MM.1S (cell line): ENCODE measurements at places on chromosomes 5 and 9.

DNA sequence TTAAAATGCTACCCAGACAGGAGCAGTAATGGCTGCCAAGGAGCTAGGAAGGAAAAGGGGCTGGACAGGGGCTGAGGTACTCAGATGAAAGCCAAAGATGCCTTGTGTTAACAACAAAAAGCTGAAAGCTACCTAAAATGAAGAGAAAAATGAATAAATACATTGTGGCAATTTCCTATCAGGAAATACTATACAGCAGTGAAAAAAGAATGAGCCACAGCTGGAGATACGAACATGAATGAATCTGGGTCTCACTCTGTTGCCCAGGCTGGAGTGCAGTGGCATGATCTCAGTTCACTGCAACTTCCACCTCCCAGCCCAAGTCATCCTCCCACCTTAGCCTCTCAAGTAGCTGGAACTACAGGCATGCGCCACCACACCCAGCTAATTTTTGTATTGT, 6.3 kb downstream of the TNIP1 start:
- H3K36me3 ChIP-seq: no peaks in the 10 kb centered on the region
- no peak overlapping the region for H3K27ac ChIP-seq
- H3K4me1 ChIP-seq: peaks cover under 1% of the 10 kb centered on the region
- no peak overlapping the region for H3K4me3 ChIP-seq
- no peaks in the 10 kb centered on the region for H3K27me3 ChIP-seq
- no peak for DNase-seq

- H3K27ac ChIP-seq: no peak overlapping the region
- no peak for DNase-seq
Observed at GRCh38 chr5:113488645-113489184, 462 bp upstream of the MCC start.

GRCh38 chr5:174844971-174845370, 120.6 kb downstream of the MSX2 start:
- H3K27me3 ChIP-seq: no peaks in the 10 kb centered on the region
- no peaks in the 10 kb centered on the region for H3K36me3 ChIP-seq
- no peak overlapping the region for H3K4me3 ChIP-seq
- no peaks in the 10 kb centered on the region for H3K4me1 ChIP-seq
- no peak overlapping the region for H3K27ac ChIP-seq

DNA sequence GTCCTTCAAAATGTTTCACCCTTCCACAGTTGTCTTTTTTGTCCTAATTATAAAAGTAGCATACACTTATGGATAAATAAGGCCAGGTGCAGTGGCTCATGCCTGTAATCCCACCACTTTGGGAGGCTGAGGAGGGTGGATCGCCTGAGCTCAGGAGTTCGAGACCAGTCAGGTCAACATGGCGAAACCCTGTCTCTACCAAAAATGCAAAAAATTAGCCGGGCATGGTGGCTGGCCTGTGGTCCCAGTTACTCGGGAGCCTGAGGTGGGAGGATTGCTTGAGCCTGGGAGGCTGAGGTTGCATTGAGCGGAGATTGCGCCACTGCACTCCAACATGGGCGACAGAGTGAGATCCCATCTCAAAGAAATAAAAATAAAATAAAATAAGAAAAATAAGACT, 1.6 kb downstream of the C5orf52 start:
- H3K27ac ChIP-seq: no peak overlapping the region
- H3K4me3 ChIP-seq: no peak overlapping the region
- no peaks in the 10 kb centered on the region for H3K36me3 ChIP-seq
- DNase-seq: no peak
- no peaks in the 10 kb centered on the region for H3K4me1 ChIP-seq
- H3K27me3 ChIP-seq: peaks cover 11% of the 10 kb centered on the region; the same call in 1 of the 2 replicates

- no peak overlapping the region for H3K4me3 ChIP-seq
- H3K27ac ChIP-seq: no peak overlapping the region
- no peaks in the 10 kb centered on the region for H3K27me3 ChIP-seq
Observed at GRCh38 chr9:123399803-123400378, 43.9 kb downstream of the CRB2 start.

DNA sequence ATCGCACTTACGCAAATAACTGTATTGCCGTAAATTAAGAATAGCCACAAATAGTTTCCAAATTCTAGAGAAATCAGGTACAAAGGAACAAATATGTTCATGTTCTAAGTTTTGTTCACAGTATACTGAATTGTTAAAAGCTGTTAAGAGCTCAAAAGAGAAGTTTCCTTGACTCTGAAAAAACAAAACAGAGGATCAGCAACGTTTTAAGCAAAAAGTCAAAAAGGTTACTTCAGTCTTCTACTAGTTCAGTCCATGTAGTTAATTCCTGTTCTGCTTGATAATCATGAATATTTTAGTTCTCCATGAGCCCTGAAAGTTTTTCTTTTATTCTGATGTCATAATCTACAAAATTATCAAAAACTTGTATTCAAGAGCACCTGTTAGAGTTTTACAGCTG, 128.6 kb upstream of the MAST4 start:
- no peak overlapping the region for H3K27ac ChIP-seq
- no peaks in the 10 kb centered on the region for H3K27me3 ChIP-seq
- no peak for DNase-seq
- H3K36me3 ChIP-seq: no peaks in the 10 kb centered on the region

GRCh38 chr9:11735391-11735790, 957.8 kb upstream of the TYRP1 start:
- no peaks in the 10 kb centered on the region for H3K4me1 ChIP-seq
- H3K4me3 ChIP-seq: no peak overlapping the region
- no peak for DNase-seq
- no peaks in the 10 kb centered on the region for H3K27me3 ChIP-seq

DNA sequence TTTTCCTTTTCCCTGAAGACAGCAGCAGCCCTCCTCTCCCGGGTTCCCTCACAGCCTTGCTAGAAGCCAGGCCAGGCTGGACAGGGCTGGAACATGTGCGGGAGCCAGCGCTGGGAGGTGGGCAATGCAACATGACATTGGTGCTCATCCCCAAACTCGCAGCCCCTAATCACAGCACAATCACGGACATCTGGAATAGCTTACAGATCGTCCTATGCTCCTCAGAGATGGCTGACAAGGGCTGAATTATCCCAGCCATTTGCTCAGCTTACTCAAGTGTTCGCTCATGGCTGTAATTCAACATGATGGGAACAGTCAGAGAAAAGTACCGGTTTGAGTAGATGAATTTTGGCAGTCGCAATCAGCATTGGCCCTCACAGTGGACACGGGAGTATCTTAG, 49.8 kb downstream of the FSTL4 start:
- no peak for DNase-seq
- no peak overlapping the region for H3K27ac ChIP-seq
- H3K27me3 ChIP-seq: 0 out of 2 replicates have a peak, but pooled peaks cover 5% of the 10 kb centered on the region
- no peak overlapping the region for H3K4me3 ChIP-seq
- H3K4me1 ChIP-seq: no peaks in the 10 kb centered on the region
- no peaks in the 10 kb centered on the region for H3K36me3 ChIP-seq

GRCh38 chr9:121322037-121322736, 47.9 kb downstream of the STOM start:
- H3K4me1 ChIP-seq: no peaks in the 10 kb centered on the region
- no peak overlapping the region for H3K27ac ChIP-seq
- no peaks in the 10 kb centered on the region for H3K36me3 ChIP-seq
- DNase-seq: no peak

GRCh38 chr9:87910821-87911220, 6.9 kb upstream of the SPATA31C1 start:
- H3K27me3 ChIP-seq: no peaks in the 10 kb centered on the region
- DNase-seq: no peak
- no peak overlapping the region for H3K4me3 ChIP-seq
- no peaks in the 10 kb centered on the region for H3K4me1 ChIP-seq
- H3K36me3 ChIP-seq: no peaks in the 10 kb centered on the region
- no peak overlapping the region for H3K27ac ChIP-seq

GRCh38 chr9:128503870-128504269, 649 bp upstream of the GLE1 start:
- H3K4me3 ChIP-seq: peak overlapping the region; percentile 83
- DNase-seq: peak; percentile 36
- H3K4me1 ChIP-seq: peaks cover 7% of the 10 kb centered on the region
- H3K36me3 ChIP-seq: no peaks in the 10 kb centered on the region
- no peak overlapping the region for H3K27ac ChIP-seq

- H3K27me3 ChIP-seq: no peaks in the 10 kb centered on the region
- H3K27ac ChIP-seq: peak overlapping the region; percentile 9; the same call in 1 of the 2 replicates
- peaks cover 40% of the 10 kb centered on the region for H3K4me1 ChIP-seq
- H3K4me3 ChIP-seq: no peak overlapping the region
- DNase-seq: peak; percentile 38
Observed at GRCh38 chr9:4936823-4937222, 48.2 kb upstream of the JAK2 start.

GRCh38 chr9:26524267-26524666, 368.3 kb downstream of the CAAP1 start:
- DNase-seq: no peak
- no peak overlapping the region for H3K4me3 ChIP-seq
- H3K27me3 ChIP-seq: no peaks in the 10 kb centered on the region
- H3K36me3 ChIP-seq: no peaks in the 10 kb centered on the region
- H3K27ac ChIP-seq: no peak overlapping the region

DNA sequence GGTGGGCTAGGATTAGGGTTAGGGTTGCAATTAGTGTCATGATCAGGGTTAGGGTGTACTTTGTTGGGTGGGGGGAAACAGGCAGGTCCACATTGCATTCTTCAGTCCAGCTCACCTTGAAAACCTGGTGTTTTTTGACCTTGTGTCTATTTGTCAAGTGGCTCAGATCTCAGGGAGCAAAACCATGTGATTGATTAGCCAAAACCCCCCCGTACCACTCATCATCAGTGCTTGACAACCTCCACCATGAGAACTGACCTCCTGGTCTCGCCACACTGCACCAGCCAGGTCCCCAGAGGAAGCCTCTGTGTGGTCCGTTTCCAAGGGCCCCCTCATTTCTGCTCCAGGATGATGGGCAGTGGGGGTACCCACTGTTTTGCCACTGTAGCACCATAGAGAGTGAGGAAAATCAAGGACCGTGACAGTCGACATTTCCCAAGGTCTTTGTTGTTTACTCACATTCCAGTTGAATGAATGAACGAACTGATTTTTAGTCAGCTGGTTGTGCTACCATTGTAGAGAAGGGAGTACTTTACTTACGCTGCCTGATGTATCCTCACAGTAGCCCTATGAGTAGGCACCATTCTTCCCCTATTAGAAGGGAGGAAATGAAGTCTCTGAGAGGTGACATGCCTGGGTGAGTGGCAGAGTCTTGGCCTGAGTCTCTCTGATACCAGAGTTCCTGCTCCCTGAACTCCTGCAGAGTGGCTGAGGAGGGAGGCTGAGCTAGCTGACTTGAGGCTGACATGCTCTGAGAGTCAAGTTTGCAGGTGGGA, 84.8 kb downstream of the RAD23B start:
- H3K36me3 ChIP-seq: no peaks in the 10 kb centered on the region
- no peaks in the 10 kb centered on the region for H3K27me3 ChIP-seq
- H3K27ac ChIP-seq: no peak overlapping the region
- H3K4me1 ChIP-seq: no peaks in the 10 kb centered on the region
- DNase-seq: no peak

GRCh38 chr9:122991370-122991830, 42.1 kb upstream of the GPR21 start:
- H3K4me3 ChIP-seq: no peak overlapping the region
- H3K27me3 ChIP-seq: no peaks in the 10 kb centered on the region
- 0 out of 2 replicates have a peak, but pooled peaks cover 3% of the 10 kb centered on the region for H3K36me3 ChIP-seq
- DNase-seq: peak; percentile 42
- H3K4me1 ChIP-seq: peaks cover 11% of the 10 kb centered on the region

- H3K4me3 ChIP-seq: no peak overlapping the region
- H3K36me3 ChIP-seq: no peaks in the 10 kb centered on the region
- no peak for DNase-seq
- H3K27ac ChIP-seq: no peak overlapping the region
- H3K27me3 ChIP-seq: no peaks in the 10 kb centered on the region
- H3K4me1 ChIP-seq: no peaks in the 10 kb centered on the region; the same call in 1 of the 2 replicates
Observed at GRCh38 chr9:131707050-131707449, 32.8 kb downstream of the RAPGEF1 start.

DNA sequence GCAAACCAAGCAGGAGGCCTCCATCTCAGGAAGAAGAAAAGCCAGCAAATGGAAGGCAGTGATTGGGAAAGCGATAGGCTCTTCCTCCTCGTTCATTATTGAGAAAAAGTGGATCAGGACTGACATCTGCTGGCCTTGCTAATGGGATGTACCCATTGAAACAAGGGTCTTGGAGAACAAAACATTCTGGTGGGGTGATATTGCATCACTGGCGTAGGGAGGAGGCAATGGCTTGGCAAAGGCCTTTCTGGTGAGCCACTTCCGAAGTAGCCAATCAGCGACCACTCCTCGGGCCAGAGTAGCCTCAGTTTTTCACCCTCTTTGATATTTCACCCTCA, 86.7 kb upstream of the NFIB start:
- no peak overlapping the region for H3K4me3 ChIP-seq
- no peaks in the 10 kb centered on the region for H3K4me1 ChIP-seq
- no peak overlapping the region for H3K27ac ChIP-seq
- DNase-seq: no peak
- H3K27me3 ChIP-seq: no peaks in the 10 kb centered on the region
- H3K36me3 ChIP-seq: no peaks in the 10 kb centered on the region

- no peaks in the 10 kb centered on the region for H3K4me1 ChIP-seq
- no peaks in the 10 kb centered on the region for H3K36me3 ChIP-seq
- H3K4me3 ChIP-seq: no peak overlapping the region
- H3K27me3 ChIP-seq: no peaks in the 10 kb centered on the region
Observed at GRCh38 chr9:108586471-108587139, 269.2 kb downstream of the ACTL7B start.

GRCh38 chr9:13750061-13750460, 470.6 kb upstream of the MPDZ start:
- no peaks in the 10 kb centered on the region for H3K27me3 ChIP-seq
- H3K27ac ChIP-seq: no peak overlapping the region
- no peak overlapping the region for H3K4me3 ChIP-seq
- no peaks in the 10 kb centered on the region for H3K36me3 ChIP-seq

GRCh38 chr5:126562823-126563222, 32.2 kb downstream of the ALDH7A1 start:
- no peaks in the 10 kb centered on the region for H3K36me3 ChIP-seq
- peak overlapping the region; percentile 59; the same call in 1 of the 2 replicates for H3K27ac ChIP-seq
- H3K4me3 ChIP-seq: no peak overlapping the region
- H3K4me1 ChIP-seq: peaks cover 9% of the 10 kb centered on the region; the same call in 1 of the 2 replicates

DNA sequence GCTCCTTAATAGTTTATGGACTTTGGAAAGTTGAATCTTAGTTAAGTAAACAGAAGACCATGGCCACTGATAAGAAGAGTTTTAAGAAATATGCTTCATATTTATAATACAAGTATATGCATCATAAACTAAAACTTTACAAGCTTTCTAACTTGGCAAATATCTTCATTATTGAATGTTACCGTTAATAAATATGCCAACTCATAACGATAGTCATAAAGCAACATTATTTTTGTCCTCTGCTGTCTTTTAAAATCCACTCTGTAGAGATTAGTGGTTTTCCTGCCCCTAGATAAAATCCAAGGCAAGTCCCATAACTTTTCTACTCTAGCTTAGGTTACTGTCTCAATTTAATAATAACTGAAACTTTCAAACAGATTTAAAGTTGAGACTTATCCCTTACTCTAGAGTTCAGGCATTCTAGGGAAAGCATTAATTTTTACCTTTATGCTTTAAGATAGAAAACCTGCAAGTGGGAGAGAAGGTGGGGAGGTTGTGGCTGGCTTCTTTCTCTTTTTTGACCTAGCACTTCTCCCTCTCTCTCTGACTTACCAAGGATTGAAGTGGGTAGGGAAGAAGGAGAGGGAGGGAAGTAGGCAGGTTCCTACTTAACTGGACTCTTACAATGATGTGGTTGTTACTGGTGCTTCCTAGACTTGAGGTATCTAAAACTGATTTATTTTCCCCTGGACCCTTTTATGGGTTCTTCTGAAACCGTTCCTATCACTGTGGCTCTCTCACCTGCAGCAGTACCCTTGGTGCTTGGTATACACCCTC, 29.6 kb downstream of the RNF145 start:
- no peaks in the 10 kb centered on the region; the same call in 1 of the 2 replicates for H3K36me3 ChIP-seq
- H3K4me3 ChIP-seq: no peak overlapping the region
- DNase-seq: no peak
- H3K27me3 ChIP-seq: no peaks in the 10 kb centered on the region
